ENCODE measurements at places on chromosomes 13 and 19. TPM values are rescaled to one million over a fixed set of nuclear protein-coding genes. Genes with fewer than 3 reads are reported as not detected.

ANGPTL8 gene
- polyA plus RNA-seq: not detected

ZNF285 gene
- polyA plus RNA-seq: 0.50 TPM

GPC5 gene
- polyA plus RNA-seq: 0.39 TPM

GRCh38 chr13:64154514-64154913 lies 2738.9 kb upstream of the PCDH20 start:
- DNase-seq: no peak

DNA sequence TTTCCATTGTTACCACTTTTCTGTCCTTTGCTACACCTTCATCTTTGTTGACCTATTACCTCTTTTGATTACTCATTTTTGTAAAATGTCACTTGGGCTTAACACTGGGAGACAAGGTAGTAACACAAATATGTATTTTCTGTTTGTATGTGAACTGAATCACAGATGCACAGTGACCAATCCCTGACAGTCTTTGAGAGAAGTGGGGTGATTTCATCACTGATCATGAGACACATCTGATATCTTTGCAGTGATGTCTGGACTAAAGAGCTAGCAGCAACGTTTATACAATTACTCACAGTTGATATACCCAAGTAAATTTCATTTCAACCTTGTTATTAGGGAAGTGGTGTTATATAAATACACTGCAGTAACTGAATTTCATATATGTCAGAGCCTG lies 1397.4 kb upstream of the SPRY2 start:
- no peak for DNase-seq

Data from H1 (cell line).